ENCODE measurements at places on chromosomes 3 and 15.

DNA sequence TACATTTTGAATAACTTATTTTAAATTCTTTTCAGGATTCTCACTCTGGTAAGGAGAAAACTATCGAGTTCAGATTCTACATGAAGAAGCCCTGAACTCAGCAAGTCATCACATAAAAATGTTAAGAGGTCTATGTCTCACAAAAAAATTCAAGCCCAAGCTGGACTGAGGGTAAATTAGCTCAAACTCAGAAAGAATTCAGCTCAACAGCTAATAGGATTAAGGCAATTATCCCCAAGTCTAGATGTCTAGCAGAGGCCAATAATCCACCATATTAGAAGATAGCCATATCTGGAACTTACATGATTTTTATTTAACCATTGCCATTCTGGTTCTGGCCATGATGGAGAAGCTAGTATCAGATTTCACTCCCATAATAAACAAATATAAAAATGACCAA, 909.7 kb downstream of the PLOD2 start:
- no peak for DNase-seq

GRCh38 chr3:53944028-53944427, 52.4 kb upstream of the SELENOK start:
- DNase-seq, result no peak

DNA sequence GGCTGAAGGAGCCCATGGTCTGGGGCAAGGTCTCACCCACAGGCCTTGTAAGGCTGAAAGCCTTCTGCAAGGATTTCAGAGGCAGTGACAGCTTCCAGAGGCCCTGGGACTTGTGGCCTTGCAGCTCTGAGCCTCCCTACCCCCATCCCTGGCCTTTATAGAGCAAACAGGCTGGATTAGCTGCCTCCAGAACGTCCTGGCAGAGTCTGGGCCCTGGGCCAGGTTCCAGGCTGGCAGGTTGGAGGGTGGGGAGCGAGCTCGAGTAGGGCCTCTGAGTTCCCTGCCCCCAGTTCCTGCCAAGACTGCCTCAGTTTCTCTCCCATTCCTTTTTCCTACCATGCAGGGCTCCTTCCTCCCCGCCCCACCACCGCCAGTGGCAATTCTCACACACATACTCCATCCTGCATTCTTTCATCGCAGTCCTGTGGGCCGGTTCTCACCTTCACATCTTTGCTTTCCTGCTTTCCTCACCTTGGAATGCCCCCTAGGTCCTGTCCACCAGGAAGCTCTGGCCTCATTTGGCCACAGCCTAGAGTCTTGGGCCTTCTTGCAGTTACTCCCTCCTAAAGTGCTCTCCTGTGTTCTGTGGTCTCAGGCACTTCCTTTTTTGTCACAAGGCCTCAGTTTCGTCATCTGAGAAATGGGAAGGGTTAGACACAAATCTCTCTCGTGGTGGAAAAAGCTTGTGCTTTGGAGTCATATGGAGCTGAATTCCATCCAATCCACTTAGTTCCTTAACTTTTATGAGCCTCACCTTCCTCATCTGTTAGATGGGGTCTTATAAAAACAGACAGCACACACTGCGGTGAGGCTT, 2.7 kb downstream of the LMAN1L start:
- DNase-seq, result no peak

GRCh38 chr15:80550219-80550907, 144.7 kb upstream of the ABHD17C start:
- DNase-seq, result no peak

- no peak for DNase-seq
Observed at GRCh38 chr3:38163117-38163840, 2.1 kb upstream of the OXSR1 start.
